Activated CD4-positive, alpha-beta T cell treated with anti-CD3 and anti-CD28 coated beads, Interleukin-2, amount 50 U/mL, for 48 hours (primary cell): ENCODE measurements at places on chromosomes 16 and 17.

DNA sequence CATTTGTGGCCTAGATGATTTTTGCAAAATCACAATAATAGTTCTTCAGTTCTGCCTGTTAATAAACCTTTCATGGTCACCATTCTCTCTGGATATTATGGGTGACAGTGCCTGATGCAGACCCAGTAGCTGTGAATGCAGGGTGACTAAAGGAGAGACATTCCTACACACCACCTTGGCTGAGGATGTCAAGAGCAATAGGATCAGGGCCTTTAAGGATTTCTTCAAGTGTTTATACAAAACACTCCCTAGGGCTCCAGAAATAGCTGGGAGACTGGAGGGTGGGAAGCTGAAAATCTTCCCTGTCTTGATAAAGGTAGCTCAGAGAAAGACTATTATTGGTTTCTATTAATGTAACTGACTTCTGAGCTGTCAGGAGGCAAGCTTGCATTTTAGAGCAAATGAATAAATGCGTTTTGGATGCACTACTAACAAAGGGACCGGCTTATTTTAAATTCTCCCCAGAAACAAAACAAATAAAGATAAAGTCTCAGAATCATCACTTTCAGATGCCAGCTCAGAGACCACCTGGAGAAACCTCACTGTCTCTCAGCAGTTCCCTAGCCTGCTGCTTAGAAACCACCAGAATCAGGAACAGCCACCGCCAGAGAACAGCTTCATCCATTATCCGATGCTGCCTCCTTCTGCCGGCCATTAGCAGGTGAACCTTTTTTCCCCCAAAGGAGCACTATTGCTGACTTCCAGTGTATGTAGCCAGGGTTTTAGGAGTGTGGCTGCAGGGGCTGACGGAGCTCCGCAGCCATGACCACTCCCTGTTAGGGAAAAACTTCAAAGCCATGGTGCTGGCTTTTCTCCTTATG, 171.4 kb upstream of the DYNLRB2 start:
- DNase-seq = no peak

DNA sequence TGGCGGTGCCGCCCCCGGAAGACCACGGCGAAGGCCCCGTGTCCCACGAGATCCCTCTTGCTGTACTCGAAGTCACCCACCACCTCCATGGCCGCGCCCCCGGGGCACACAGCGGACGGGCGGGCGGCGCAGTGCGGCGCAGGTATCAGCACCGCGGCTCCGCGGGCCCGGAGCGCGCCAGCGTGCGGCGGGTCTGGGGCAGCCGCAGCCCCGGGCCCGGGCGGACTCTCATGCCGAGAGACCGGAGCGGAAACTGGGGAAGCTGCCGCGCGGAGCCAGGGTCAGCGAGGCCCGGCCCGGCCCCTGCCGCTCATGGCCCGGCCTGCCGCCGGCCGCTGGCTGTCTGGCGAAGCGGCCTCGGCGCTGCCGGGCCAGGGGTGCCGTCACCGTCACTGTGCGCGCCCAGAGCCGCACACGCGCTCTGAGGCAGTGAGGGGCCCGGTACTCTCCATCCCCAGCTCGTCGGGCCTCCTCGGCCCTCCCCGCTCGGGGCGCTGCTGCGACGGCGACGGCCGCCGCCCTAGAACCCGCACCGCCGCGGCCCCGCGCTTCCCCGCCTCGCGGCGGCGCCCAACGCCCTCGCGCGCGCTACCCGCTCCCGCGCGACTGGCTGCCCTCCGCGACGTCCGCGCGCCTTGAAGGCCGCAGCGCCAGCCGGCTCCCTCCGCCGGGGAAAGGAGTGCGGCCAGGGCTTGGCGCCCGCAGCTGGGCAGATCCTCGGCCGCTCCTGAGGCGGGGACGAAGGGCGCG, at the start of gene ULK2:
TSS of gene ULK2 (minus strand) at position 608 of the 750 bp plus-strand sequence. CDS start at position 89, 519 bp downstream.
- peak; percentile 52 for DNase-seq

DNA sequence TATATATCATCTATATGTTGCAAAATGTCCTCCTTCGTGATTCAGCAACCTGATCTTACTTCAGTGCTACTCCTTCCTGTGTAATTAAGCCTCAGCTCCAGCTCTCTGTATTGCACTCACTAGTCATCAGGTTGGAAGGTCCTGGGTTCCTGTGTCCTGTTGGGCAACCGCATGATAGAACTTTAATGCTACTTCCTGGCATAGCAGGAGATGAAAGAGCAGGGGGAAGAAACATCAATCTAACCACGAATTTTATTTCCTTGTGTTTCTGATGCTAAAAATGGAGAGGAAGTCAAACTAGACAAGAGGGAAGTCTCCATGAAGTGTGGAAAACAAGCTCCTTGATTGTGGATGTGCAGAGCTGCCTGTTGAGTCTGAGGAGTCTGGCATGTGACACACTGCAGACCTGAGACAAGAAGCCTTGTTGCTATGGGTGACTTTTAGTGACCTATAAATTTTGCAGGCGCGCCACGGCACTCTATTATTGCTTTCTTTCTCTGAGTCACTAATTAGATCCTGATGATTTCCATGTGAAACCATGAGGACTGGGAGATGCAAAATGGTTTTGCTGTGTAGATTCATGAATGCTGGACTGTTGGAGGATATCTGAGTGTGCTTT, 25.6 kb downstream of the IGSF6 start:
- no peak for DNase-seq

DNA sequence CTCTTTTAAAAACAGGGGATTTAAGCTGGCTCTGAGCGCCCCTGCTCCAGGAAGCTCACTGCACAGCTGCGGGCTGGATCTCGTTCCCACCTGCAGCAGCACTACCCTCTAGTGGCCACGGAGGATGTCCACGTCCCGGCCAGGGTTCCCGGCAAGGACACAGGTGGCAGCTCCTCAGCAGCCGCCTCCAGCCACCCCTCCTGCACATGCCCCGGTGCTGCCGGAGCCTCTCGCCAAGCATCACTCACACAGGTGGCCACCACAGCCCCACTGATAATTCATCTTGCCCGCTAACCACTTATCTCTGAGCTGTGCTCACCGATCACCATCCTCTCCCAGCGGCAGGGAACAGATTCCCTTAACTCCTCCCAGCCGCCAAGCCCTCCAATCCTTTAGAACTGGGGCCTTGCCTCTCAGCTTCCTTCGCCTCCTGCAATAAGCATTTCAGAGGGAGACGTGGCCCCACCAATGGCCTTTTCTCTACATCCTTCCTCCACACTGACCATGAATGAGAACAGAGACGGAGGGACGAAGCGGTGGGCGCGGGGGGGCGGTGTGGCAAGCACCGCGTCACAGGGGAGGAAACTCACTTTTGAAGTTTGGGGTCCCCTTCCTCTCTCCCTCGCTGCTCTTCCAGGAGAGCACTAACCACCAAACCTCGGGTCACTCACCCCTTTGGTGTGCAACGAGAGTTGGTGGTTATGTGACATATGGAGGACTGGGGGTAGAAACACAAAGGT, 222.1 kb downstream of the RBFOX3 start:
- DNase-seq = no peak

- no peak for DNase-seq
Measured at GRCh38 chr16:85029981-85030401, 2.4 kb downstream of the KIAA0513 start.

GRCh38 chr16:56793492-56793891, 63.6 kb downstream of the NUP93 start:
- no peak for DNase-seq

- DNase-seq = no peak
Measured at GRCh38 chr17:82118815-82119380, 20.9 kb upstream of the FASN start.

DNA sequence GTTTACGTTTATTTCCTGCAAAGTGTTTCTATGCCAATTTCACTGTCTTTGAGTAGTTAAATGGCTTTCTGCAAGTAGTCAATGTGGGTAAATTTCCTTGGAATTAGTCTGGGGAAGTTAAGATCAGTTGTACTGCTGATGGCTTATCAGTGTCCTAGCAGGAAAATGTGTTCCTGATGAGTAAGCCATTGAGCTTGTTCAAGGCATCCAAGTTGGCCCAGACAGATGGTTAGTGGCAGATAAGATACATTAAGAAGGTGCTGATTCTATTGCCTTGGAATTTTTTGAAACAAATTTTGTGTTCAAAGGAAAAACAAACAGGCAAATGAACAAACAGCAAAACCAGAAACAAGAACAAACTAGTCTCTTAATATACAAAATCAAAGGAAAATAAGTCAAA, 258.4 kb downstream of the MAP2K6 start:
- DNase-seq = no peak

DNA sequence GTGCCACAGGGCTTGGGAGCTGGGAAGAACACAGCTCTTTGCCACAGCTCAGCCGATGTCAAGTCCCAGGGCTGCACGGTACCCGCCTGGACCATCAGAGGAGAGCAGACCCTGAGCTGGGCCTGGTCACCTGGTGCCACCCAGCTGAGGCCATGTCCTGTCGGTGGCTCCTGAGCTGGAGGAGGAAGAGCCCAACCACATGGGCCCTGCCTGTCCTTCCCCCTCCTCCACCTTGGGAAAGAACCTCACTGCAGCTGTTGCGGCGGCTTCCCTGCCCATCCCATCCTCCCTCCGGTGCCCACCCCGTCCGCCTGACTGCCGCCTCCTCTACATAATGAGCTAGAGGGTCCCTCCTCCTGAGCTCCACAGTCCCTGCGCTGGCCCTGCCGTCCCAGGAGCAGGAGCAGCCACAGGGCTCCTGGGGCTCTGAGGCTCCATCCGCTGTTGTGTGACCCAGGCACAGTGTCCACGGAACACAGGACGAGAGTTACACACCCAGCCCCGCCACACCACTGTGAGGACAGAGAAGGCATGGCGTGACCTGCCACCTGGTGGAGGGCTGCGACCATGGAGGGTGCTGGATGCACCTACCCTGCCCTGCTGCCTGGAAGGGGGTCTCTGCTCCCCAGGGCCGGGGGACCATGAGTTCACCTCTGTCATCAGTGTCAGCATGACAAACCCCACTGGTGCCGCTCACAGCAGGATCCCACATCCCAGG, 21.4 kb upstream of the CHMP6 start:
- DNase-seq = peak; percentile 62

- peak; percentile 70 for DNase-seq
Measured at GRCh38 chr16:29806641-29807425, 504 bp downstream of the MAZ start.

- no peak for DNase-seq
Measured at GRCh38 chr17:58944166-58944565, 162.5 kb downstream of the TRIM37 start.

- DNase-seq = no peak
Measured at GRCh38 chr17:13598353-13599167, 3.2 kb downstream of the HS3ST3A1 start.
